ENCODE measurements at places on chromosomes 3 and 15.
A peak's percentile ranks its signal among the peaks of the same experiment; 100 is the strongest.

- no peak for DNase-seq
Measured at GRCh38 chr3:95037927-95038326, 975.1 kb downstream of the NSUN3 start.

GRCh38 chr3:171569571-171570132 is 109.4 kb upstream of the TNIK start:
- no peak for DNase-seq

DNA sequence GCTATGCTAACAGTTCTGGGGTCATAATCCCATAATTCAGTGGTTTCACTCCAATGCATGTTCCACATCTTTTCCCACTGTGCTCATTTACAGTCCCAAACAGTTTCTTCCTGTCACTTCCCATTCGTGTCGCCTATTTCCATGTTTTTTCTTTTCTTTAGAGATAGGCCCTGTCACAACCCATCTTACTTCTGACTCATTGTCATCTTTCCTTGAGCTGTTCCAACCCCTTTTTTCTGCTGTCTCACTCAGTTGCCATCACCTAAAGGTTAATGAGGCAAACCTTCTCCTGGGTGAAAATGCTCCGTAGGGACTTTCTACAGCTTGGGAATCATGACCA is 814.5 kb downstream of the VGLL3 start:
- no peak for DNase-seq

GRCh38 chr15:61681676-61682075 is 378.6 kb downstream of the VPS13C start:
- no peak for DNase-seq

- peak; percentile 82 for DNase-seq
Measured at GRCh38 chr15:66773129-66773873, 71.3 kb downstream of the SMAD6 start.

- no peak for DNase-seq
Measured at GRCh38 chr3:10674578-10674977, 141.4 kb upstream of the SLC6A11 start.

GRCh38 chr15:73282567-73283365 is 86.0 kb downstream of the HCN4 start:
- DNase-seq, result no peak

- no peak for DNase-seq
Measured at GRCh38 chr3:171142985-171143384, 116.5 kb upstream of the SLC2A2 start.

- DNase-seq, result no peak
Measured at GRCh38 chr3:150912501-150912900, 7.3 kb upstream of the MINDY4B start.

DNA sequence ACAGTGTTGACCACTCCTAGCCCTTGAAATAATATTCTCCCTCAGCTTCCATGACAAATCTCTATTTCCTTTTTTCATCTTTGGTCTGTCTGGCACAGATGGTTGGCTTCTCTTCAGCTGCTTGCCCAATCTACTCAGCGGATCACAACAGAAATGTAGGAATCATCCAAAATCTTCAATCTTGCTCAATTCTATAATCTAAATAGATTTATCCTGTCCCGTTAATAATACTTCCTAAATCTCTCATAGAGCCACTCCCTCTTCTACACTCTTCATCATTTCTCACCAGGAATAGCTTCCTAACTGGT is 3.8 kb downstream of the PEAK1 start:
- peak; percentile 57 for DNase-seq

DNA sequence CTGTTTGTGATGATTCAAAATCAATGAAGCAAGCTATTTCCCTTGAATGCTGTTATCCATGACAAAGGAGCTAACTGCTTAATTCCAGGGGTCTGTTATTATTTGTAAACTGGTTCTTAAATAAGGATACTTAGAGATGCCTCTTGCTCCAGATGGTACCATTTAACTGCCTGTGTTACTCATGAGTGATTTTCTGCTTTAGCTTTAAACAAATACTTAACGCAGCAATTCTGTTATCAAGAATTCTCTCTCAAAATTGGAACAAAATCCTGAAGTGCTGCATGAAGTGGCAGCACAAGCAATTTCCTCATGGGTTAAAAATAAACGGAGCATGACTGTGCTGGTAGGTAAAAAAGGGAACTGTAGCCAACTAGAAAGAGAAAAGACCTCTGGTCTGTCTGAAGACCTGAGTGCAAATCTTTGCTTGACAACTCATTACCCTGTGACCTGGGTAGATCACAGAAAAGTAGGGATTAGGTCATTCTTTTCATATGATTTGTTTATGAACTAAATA is 62.5 kb upstream of the GBE1 start:
- DNase-seq, result no peak

DNA sequence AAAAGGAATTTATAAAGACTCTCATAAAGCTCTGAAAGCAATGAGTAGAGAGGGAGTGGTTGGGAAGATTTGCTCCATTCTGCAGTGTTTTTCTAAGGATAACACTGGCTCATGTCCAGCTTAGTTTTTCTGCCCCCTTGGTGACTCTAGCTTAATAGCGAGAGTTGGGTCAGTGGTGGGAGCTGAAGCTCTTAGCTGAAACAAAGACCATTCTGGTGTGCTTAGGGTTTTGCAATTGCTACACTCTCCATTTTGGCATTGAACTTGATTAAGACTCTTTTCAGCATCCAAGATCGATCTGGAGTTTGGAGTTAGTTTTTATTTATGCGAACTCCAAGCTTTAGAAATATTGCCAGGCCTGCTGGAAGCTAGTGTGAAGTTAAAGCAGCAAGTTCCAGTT is 98.0 kb downstream of the ATG7 start:
- peak; percentile 95 for DNase-seq

GRCh38 chr15:85037641-85038040 is 56.0 kb downstream of the PDE8A start:
- DNase-seq, result no peak

DNA sequence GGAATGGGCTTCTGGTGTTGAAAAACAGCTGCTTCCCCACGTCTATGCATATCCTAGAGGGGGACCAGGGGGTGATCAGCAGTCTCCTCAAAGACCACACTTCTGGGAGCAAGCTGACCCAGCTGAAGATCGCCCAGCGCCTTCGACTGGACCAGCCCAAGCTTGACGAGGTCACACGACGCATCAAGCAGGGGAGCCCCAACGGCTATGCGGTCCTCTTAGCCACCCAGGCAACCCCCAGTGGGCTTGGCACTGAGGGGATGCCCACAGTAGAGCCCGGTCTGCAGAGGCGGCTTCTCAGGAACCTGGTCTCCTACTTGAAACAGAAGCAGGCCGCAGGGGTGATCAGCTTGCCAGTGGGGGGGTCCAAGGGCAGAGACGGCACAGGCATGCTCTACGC is 2.5 kb downstream of the RBM15B start:
- no peak for DNase-seq

DNA sequence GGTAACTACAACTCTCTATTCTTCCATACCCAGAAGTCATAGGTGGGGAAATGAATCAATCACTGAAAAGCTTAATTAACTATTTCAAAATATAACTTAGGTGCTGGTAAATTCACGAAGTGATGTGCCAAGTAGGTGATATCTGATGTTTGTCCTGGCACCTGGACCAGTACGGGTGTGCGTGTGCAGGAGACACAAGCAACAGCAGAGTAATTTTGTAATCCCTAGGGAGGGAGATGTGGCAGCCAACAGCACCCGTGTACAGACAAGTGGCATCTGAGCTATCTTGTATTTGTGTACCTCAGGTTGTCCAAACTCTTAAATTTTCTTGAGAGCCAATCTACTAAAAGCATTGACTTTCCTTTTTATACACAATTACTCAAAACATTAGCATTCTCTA is 22.8 kb downstream of the USF3 start:
- DNase-seq, result no peak

- DNase-seq, result peak; percentile 80
Measured at GRCh38 chr3:44685128-44685800, 27.2 kb upstream of the ZNF502 start.

DNA sequence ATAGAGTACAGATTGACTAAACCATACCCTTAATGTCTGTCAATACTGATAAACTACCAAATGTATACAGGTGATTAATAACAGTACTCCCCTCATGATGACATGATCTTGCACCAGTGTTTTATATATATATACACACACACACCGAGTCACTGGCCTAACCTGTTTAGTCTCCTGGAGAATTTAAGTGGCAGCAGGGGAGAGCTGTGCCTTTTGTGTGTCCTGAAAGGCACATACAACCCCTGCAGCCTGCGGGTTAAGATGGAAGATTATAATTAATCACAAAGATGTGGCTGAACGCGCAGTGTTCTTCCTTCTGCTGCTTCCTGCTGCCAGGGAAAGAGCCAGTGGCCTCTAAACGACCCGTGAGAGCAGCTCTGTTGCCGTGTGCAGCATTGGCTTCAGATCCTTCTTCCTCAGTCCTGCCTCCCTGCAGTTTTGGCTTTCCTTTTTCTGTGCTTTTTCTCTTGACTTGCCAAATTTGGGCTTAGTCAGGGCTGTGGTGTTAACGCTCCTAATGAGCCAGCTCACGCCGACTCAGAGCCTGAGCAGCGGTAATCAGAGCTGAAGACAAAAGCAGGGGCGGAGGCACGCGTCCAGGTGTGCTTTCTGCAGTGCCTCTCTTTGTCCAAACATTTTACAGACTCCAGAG is 42.5 kb upstream of the UBE3A start:
- DNase-seq, result peak; percentile 69

- DNase-seq, result no peak
Measured at GRCh38 chr3:64143409-64144130, 81.7 kb downstream of the PRICKLE2 start.

DNA sequence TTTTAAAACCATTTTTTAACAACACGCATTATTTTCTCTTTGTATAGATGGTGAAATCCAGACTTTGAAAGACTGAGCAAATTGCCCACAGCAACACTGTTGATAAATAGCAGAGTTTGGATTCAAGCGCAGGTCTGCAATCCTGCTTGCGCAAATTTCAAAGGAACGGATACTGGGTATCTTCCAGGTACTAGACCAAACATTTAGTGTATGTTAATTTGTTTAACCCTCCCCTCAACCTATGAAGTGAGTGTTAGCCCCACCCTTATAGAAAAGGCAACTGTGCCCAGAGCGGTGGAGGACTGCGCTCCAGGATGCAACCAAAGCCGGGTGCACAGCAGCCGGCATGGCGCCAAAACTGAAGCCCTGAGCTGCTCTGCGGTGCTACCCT is 103.8 kb downstream of the CPN2 start:
- no peak for DNase-seq

DNA sequence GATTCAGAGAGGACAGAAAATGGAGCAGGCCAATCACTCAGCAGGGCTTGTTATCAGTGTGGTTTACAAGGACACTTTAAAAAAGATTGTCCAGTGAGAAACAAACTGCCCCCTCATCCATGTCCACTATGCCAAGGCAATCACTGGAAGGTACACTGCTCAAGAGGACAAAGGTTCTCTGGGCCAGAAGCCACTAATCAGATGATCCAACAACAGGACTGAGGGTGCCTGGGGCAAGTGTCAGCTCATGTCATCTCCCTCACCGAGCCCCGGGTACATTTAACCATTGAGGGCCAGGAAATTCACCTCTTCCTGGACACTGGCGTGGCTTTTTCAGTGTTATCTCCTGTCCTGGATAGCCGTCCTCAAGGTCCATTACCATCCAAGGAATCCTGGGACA is 513.7 kb upstream of the EPHA6 start:
- DNase-seq, result no peak

DNA sequence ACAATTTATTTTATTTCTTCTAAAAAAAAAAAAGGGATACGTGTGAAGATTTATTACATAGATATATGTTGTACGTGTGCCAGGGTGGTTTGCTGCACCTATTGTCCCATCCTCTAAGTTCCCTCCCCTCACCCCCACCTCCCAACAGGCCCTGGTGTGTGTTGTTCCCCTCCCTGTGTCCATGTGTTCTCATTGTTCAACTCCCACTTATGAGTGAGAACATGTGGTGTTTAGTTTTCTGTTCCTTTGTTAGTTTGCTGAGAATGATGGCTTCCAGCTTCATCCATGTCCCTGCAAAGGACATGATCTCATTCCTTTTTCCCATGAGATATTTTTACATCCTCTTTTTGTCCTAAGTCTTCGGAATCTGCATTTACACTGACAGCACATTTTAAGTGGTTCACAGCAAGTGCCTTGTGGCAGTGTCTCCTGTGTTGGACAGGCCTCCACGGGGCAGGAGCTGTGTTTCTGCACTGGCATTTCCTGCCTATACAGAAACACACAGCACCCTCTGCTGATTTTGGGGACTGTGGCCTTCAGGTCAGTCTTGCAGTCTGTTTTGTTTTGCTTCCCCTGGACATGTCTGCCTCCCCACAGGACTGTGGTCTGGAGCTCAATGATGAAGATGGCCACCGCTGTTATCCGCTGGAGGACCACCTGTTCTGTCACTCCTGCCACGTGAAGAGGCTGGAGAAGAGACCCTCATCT is 12.7 kb upstream of the SACM1L start:
- no peak for DNase-seq
